Heart left ventricle (tissue), 16 donors: ENCODE measurements at places on chromosomes 16 and 17. TPM values are rescaled to one million over a fixed set of nuclear protein-coding genes. Genes with fewer than 3 reads are reported as not detected.

CEMP1 gene
- 0.04 TPM for polyA plus RNA-seq

CD300LG gene
- 37.2 TPM for polyA plus RNA-seq

ATP1B2 gene
- polyA plus RNA-seq: 0.60 TPM

HNF1B gene
- not detected for polyA plus RNA-seq

RUNDC3A gene
- polyA plus RNA-seq: 0.57 TPM

PYDC1 gene
- not detected for polyA plus RNA-seq

PRR15L gene
- polyA plus RNA-seq: 0.04 TPM

HSPB9 gene
- not detected for polyA plus RNA-seq

KRTAP9-8 gene
- not detected for polyA plus RNA-seq

PPM1E gene
- 0.30 TPM for polyA plus RNA-seq

ERAL1 gene
- polyA plus RNA-seq: 63.9 TPM

CENPN gene
- 1.9 TPM for polyA plus RNA-seq

TEX14 gene
- 0.04 TPM for polyA plus RNA-seq

TSPOAP1 gene
- polyA plus RNA-seq: 19.0 TPM

ZPBP2 gene
- polyA plus RNA-seq: not detected

SPATA22 gene
- not detected for polyA plus RNA-seq

EME1 gene
- 0.22 TPM for polyA plus RNA-seq

FOXL1 gene
- 0.69 TPM for polyA plus RNA-seq

CCL17 gene
- polyA plus RNA-seq: not detected

ITGAD gene
- not detected for polyA plus RNA-seq

SPIRE2 gene
- polyA plus RNA-seq: 0.55 TPM

ARHGDIG gene
- polyA plus RNA-seq: 11.4 TPM

SLC22A31 gene
- polyA plus RNA-seq: not detected

RGS11 gene
- polyA plus RNA-seq: 12.1 TPM

KLHL10 gene
- polyA plus RNA-seq: not detected

CDRT15 gene
- polyA plus RNA-seq: not detected

FKBP10 gene
- 25.2 TPM for polyA plus RNA-seq

OSGIN1 gene
- 7.4 TPM for polyA plus RNA-seq

PLCG2 gene
- 2.0 TPM for polyA plus RNA-seq

OR2C1 gene
- not detected for polyA plus RNA-seq

KRT34 gene
- polyA plus RNA-seq: not detected

FOXO3B gene
- polyA plus RNA-seq: 0.42 TPM

CCL4 gene
- polyA plus RNA-seq: 1.2 TPM

NACA2 gene
- polyA plus RNA-seq: 0.11 TPM

GNGT2 gene
- polyA plus RNA-seq: 2.6 TPM

IRX5 gene
- polyA plus RNA-seq: 19.4 TPM

AOC2 gene
- polyA plus RNA-seq: 0.50 TPM

RANGRF gene
- polyA plus RNA-seq: 36.3 TPM

CYGB gene
- polyA plus RNA-seq: 16.7 TPM
